DMS53 (cell line): ENCODE measurements at places on chromosomes 2 and 18.

DNA sequence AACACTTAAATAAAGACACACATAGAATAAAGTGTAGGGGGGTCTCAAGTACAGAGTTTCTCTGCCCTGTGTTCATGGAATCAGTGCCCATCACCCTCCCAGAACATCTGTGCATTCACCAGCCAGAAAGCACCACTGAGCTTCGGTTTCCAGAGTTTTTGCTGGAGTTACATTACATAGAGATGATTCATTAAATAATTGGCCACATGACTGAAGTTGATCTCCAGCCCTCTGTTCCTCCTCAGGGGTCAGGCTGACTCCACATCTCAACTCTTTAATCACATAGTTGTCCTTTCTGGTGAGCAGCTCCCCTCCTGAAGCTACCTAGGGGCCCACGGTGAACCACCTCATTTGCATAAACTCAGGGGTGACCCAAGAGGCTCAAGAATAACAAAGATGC, 129.8 kb downstream of the METTL4 start:
- DNase-seq, result peak; percentile 16

DNA sequence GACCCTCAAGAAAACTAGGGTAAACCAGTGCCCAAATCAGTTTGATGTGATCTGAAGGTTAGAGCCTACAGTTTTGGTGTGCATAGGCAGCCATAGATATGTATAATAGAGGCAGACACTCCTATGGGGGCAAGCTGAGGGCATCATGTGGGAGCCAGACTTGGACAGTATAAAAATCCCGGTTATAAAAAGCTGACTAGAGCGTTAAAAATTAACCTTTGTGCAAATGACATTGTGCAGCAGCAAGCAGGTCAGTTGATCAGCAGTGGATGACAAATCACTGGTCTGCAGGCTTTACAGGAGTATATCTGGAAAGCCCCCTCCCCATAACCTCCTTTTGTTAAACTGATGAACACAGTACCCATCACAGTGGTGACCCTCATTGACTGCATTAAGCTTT, 107.8 kb downstream of the CTNNA2 start:
- DNase-seq, result no peak

GRCh38 chr2:214193943-214194342, 216.9 kb upstream of the VWC2L start:
- DNase-seq, result no peak

- no peak for DNase-seq
Observed at GRCh38 chr18:80208620-80209019, 38.7 kb downstream of the PARD6G start.

DNA sequence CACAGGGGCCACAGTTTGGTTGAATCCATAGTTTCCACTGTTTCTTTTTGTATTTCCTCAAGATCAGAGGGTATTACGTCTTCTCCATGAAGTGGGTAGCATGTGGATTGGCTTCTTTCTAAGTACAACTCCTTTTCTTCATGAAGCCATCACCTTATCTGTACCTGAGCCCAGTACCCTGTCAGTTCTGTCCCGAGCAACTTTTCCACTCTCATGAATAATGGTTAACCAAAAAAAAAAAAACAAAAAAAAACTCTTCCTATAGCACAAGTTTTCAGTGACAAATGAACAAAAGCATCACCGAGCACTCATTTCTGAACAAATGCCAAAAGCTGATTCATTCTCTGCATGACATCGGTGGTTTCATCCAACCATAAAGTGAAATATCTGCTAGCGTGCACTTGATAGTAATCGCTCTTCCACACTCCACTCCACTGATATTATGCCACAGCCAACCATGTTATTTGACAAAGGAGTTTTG, 53.0 kb upstream of the CCDC150 start:
- DNase-seq, result peak; percentile 96

DNA sequence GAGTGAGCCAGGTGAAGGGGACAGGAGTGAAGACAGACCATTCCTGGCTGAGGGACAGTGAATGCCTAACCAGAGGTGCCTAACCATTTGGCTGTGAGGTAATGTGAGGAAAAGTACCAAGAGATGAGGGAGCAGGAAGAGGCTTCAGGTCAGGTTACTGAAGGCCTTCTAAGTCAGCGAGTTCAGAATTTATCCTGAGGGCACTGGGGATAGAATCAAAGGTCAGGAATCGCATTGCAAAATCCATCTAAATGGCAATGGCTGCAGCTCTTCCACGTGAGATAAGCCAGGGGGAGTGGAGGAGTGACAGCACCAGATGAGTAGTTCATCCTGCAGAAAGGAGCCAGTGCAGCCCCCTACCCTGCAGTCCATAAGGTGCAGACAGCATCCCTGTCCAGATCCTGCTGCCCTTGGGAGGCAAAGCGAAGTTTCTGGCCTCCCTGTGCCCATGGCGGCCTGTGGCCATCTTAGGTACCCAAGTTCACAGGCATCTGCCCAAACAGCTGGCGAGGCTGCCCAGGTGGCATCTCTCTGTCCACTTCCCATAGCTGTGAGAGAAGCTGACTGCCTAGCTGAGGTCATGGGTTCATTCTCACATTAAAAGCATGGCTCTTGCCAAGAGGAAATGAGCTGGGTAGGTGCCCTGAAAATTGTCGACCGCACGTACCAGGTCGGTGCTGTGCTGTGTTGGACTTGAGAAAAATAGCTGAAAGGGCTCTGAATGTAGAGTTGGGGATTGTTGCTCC, 49.5 kb downstream of the CYP27C1 start:
- DNase-seq, result no peak

DNA sequence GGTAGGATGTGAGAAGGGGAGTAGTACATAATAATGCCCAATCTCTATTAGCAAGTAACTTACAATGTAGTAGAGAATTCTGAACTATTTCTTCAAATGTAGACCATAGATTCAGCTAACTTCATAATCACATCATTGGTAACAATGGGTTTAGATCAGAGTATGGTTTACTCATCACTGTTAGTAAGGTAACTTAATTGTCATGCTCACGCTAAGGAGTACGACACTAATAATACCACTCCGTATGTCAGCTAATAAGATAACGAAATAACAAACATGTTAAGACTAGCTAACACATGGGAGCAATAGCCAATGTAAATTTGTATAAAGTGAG, 56.4 kb upstream of the CCDC141 start:
- no peak for DNase-seq

GRCh38 chr2:57806449-57806968, 240.1 kb upstream of the VRK2 start:
- DNase-seq, result no peak

- DNase-seq, result no peak
Observed at GRCh38 chr2:180682871-180683270, 297.5 kb upstream of the UBE2E3 start.

- DNase-seq, result no peak
Observed at GRCh38 chr2:181294979-181295378, 162.2 kb upstream of the ITGA4 start.

DNA sequence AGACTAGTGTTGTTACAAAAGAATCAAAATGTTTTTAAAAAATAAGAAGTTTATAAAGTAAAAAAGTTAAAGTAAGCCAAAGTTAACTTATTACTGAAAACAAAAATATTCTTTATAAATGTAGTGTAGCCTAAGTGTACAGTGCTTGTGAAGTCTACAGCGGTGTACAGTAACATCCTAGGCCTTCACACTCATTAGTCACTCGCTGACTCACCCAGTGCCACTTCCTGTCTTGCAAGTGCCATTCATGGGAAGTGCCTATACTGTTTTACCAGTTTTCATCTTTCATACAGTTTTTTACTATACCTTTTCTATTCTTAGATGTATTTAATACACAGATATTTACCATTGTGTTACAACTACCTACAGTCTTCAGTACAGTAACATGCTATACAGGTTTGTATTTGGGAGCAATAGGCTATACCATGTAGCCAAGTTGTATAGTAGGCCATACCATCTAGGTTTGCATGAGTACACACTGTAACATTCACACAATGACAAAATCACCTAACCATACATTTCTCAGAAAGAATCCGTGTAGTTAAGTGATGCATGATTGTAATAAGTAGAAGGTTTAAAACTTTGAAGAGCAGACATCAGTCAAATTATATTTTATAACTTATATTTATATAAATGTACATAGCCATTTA, 13.4 kb downstream of the SERPINB7 start:
- peak; percentile 95 for DNase-seq

DNA sequence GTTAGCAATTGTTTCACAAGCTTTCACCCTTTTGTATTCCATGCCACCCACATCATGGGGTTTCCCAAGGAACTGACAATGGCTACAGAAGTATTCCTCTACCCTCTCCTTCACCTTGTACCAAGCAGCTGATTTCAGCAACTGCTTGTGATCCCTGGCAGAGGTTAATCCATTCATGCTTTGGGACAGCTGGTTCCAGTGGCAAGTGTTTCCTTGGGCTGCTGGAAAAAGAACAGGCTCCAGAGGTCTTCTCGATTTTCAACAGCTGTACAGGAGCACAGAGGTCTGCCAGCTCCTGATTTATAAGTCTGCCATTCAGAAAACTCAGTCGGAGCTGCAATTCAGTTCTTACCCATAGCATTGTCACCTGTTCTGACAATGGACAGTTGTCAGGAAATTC, 239.2 kb upstream of the CWC22 start:
- DNase-seq, result no peak

- peak; percentile 42 for DNase-seq
Observed at GRCh38 chr2:143686585-143687164, 557.5 kb downstream of the ARHGAP15 start.

GRCh38 chr18:50726960-50727589, 92.7 kb downstream of the MRO start:
- DNase-seq, result no peak

GRCh38 chr18:47585914-47586313, 334.5 kb upstream of the SKOR2 start:
- DNase-seq, result no peak

- no peak for DNase-seq
Observed at GRCh38 chr2:198700319-198700718, 757.4 kb downstream of the SATB2 start.

DNA sequence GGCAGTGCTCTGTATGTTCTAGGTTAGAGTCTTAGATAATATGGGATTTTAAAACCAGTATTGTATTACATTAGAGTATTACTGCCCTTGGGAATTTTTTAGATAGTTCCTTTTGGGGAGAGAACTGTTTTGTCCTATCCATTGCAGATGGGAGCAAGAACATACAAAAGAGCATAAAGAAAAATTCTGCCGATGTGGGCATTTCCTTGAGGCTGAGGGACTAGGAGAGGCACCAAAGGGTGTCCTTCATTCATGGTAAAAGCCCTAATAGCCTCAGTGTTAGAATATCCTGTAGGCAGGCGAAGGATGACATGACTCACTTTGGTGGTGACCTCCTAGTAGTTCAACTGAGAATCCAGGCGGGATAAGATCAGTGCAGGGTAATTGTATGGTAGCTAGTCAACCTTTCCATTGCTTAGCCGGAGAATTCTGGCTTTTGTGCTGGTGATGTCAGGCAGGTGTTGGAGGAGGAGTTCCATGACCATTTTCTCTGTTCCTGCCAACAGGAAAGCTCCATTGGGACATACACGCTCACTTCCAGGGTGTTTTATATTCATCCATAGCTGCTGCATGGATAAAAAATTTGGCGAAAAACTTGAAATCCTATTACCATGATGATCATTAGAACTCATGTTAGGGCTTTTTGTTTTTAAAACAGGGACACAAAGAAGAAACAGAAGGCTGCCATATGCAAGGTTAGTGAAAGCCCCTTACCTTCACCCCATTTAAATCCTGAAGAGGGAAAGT, 28.1 kb downstream of the EPAS1 start:
- peak; percentile 15 for DNase-seq

- DNase-seq, result peak; percentile 16
Observed at GRCh38 chr2:54677476-54678265, 45.8 kb upstream of the EML6 start.

GRCh38 chr2:109409321-109410038, 204.3 kb downstream of the SEPTIN10 start:
- DNase-seq, result no peak

DNA sequence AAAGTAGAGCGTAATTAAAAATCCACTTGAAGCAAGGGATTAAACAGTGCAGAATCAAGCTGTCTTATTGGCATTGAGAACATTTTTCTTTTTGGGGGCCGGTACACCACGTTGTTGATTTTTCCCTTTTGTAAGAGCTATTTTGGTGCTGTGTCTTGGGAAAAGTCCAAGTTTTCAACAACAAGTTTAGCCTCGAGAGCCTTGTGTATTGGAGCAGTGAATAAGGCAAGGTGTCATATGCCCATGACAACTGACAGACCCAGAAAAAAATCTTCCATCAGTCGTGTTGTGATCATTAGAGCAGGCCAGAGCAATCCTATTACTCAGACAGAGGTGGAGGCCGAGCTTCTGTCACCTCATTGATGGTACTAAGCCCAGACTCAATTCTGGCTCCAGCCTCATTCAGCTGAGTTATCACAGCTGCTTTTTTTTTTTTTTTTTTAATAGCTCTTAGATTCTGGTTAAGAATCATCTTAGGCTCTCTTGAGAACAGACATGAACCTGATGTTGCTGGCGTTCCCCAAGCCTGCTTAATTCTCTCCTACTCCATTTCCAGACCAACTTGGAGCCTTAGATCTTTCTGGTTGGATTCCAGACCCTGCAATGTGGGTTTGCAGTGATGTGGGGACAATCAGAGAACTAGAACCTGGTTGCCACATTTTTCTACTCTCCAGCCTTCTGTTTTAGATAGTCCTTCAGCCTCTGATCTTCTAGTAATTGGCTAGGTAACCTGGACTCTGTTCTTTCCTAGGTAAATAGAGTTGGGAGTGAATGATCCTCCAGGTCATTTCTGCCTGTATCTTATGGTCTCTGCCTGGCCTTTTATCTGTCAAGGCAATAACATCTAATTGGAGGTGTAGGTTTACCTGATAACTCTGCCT, 43.1 kb downstream of the MOGAT1 start:
- no peak for DNase-seq
